NCI-H2081 (cell line): ENCODE measurements at places on chromosomes 16 and 17.

- DNase-seq = no peak
These were observed 138.8 kb upstream of the CRHR1 start for GRCh38 chr17:45645330-45645729.

- no peak for DNase-seq
These were observed 195.0 kb downstream of the FTO start for GRCh38 chr16:53898993-53899392.

DNA sequence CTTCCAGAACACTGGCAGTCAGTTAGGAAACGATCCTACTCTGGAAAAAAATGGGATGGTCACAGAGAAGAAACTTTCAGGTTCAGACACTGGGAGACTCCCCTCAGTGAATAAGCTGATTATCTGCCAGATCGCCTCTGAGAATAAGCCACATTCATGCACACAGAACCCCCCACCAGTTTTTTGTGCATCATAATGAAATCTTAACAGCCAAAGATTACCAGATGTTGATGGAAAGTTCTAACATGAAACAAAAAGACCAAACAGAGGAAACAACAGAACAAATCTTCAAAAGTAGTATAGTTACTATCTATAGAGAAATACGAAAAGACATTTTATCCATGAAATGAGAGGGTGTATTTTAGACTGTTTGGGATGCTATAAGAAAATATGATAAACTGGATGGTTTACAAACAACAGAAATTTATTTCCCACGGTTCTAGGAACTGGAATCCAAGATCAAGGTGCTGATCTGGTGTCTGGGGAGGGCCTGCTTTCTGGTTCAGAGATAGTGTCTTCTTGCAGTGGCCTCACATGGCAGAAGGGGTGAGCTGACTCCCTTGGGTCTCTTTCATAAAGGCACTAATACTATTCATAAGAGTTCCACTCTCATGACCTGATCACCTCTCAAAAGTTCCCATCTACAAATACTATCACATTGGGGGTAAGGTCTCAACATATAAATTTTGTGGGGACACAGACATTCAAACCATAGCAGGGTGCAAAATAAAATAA is 8.0 kb upstream of the AMZ2 start:
- no peak for DNase-seq

DNA sequence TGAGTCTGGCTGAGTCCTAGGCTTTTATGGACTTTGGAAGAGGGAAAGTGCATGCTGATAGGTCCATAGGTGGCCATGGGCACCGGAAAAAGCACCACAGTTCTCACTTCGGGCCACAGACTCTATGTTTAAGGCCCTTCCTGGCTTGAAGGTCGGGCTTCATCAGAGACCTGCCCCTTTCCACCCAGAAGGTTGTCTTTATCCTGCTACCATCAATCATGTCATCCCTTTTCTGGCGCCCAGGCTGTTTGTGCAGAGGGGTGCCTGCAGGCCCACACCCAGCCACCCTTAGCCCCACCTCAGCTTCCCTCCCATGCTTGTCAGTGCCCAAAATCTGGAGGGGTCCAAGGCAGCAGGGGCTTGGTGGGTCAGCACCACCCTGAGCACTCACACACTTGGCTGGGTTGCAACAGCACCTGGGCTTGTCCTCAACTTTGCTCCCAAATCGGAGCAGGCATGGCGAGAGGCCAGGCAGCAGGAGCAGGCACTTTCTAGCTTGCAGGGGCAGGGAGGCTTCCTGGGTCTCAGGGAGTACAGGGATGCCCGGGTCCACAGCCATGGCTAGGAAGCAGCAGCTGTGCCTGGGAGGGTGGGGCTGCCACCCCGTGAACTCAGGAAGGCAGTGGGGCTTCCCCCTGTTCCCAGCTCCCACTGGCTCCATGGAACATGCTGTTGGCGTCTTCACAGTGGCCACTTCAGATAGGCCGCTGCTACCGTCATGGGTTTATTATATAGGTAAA is 63.8 kb upstream of the TOM1L1 start:
- DNase-seq = no peak

DNA sequence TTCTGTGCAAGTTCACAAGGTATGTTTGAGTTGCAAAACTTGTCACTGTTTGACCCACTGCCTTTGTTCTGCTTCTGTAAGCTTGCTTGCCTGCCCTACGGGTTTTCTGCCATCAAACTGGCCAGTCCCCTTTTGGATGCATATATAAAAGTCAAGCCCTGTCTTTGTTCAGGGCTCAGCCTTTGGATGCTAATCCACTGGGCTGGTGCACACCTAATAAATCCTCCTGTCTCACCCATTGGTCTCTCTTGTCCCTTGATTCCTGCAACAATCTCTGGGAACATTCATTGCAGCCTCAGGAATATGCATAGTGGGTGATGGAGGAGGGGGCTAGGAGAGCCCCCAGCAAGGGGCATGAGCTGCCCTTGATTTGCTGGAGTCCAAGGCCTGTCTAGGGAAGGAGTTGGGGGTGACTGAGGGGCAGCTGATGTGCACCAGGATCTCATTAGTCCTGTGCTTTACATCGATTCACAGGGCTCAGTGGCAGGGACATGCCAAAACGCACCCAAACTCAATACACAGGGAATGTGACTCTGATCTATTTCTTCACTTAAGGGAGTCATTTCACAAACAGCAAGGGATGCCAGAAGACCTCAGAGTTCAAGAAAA is 225.4 kb upstream of the NLRP1 start:
- DNase-seq = no peak

DNA sequence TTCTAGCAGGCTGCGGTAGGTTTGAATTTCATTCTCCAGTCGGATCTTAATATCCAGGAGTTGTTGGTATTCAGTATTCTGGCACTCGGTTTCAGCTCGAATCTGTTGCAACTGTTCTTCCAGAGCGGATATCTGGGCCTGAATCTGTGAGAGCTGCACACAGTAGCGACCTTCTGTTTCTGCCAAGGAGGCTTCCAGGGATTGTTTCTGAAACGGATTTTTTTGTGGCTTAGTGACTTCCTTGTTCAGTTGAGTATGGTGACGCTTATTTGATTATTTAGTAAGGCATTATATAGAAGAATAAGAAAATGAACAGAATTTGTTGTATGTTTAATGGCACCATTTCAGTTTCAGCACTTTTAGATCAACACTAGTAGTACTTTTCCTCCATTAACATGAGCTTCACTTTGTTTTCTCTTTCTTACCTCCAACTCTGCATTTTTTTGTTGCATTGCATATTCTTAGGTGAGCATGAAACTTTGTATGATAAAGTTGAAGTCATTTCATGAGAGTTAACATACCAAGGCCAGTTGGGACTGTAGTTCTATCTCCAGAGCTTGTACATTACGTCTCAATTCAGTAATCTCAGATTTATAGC is 2.8 kb downstream of the KRT10 start:
- no peak for DNase-seq

DNA sequence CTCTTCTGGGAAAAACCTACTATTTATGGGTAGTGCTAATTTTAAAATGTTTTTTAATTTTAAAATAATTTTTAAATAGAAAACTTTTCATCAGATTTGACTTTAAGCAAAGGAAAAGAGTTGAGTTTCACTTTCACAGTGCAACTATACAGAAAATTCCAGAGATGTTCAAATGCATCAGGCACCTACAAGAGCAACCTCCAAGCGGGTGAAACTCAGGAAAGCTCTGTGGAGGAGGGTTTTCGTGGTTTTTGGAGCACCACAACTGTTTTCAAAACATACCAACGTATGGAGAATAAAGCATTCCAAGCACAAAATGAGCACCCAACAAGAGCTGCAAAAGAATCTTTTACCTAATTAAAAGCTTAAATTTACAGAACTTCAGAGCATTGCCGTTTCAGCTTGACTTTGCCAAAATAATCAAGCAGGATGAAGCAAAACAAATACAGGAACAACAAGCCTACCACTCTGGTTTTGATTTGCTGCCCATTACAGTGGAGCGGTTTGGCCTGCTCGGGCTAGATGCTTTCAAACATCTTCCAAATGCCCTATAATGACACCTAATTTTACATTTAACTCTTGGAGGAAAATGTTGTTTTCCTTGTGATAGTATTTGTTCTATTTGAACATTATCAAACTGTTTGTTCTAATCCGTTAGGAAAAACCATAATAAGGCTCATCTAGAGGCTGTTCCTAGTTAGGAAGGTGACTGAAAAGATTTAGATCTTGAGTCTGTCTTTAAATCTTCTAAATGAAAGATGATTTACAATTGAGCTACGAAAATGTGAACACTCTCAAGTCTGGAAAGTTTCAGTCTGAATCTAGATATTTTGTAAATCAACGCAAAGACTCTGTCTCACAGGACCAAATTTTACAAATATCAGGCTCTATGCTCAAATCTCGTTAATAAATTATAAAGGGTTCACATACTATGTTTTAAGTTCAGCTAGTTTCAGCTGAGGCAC is 34.5 kb downstream of the NACA2 start:
- no peak for DNase-seq

DNA sequence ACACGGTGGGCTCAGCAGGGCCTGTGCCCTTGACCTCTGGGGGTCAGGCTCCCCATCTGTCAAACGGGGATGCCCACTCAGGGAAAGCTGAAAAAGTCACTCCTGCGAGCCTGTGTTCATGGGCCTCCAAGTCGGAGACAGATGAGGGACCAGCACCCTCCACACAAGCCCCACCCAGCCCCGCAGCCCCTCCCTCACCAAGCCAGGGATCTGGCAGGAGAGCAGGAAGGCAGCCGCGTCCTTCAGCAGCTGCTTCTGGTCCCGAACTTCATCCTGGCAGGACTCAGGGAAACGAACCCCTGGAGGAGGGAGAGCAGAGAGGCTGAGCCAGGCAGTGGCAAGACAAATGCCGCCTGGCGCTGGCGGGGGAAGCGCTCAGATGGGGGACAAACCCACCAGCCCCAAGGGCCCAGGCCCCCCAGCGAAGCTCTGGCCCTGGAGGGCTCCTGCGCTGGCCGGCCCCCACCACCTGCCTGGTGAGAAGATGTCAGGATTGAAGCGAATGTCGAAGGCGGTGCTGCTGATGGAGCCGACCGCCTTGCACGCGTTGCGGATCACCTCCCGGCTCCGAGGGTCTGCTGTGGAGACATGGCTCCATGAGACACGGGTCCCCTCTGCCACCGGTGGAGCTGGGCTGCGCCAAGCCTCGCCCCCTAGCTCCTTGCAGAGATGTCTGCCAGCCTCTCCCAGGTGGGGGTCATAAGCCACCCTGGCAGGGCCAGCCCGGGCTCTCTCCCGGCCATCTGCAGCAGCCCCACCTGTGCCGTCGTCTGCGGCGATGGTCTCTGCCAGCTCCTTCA is 15.4 kb downstream of the CLUH start:
- no peak for DNase-seq

DNA sequence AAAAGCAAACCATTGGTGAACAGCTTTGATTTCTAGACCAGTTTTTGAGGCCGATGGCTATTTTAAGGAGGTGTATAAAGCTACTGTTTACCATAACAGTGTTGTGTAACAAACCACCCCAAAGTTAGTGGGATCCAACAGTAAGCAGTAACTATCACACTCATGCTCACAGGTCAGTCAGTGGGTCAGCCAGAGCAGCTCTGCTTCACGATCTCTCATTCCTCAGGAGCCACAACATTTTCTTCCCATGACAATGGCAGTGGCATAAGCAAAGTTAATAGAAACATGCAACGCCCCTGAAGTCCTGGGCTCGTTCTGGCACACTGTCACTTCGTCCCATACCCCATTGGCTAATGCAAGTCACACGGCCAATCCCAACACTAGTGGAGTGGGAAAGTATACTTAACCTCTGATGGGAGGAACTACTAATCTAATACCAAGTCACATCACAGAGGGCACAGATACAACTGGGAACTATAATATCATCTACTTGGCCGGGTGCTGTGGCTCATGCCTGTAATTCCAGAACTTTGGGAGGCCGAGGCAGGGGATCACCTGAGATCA is 28.0 kb upstream of the B4GALNT2 start:
- no peak for DNase-seq

DNA sequence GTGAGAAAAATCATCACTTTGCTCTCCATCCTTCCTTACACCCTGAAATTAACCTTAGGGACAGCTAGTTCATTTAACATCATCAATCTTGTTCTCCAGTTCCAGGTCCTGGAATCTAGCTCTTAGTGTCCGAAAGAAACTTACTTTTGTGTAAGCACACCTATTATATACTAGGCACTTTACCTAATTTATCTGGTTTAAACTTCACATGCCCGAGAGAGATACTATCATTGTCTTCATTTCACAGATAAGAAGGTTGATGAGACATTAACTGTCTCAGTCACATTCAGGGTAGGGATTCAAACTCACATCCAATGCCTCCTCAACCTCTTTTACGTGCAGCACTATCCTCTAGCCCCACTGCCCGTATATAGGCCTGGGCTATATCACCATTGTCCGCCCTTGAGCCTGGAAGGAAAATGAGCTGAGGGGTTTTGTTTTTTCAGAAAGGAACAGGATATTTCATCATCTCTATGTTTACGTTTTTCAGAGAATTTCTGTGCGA is 501 bp upstream of the AP2B1 start:
- DNase-seq = no peak

GRCh38 chr17:7217113-7217987 is 2.3 kb downstream of the DLG4 start:
- DNase-seq = peak; percentile 11

DNA sequence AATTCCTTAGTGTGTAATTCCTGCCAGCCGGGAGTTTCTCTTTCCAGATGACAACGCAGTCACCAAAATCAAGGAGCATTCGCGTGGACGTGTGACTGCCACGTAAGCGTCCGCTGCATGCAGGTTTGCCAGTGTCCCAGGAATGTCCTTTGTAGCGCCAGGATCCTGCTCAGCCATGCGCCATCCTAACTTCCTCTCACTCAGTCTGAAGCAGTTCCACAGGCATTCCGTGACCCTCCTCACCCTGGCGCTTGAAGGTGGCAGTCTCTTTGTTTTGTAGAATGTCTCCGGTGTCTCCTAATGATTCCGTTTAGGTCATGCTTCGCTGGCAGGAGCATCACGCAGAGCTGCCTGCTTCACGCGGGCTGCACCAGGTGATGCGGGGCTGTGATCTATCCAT is 88.6 kb downstream of the RPTOR start:
- no peak for DNase-seq

- no peak for DNase-seq
These were observed 4.5 kb upstream of the CASC3 start for GRCh38 chr17:40135817-40136216.

- no peak for DNase-seq
These were observed 98.4 kb upstream of the DNAH9 start for GRCh38 chr17:11499881-11500280.

DNA sequence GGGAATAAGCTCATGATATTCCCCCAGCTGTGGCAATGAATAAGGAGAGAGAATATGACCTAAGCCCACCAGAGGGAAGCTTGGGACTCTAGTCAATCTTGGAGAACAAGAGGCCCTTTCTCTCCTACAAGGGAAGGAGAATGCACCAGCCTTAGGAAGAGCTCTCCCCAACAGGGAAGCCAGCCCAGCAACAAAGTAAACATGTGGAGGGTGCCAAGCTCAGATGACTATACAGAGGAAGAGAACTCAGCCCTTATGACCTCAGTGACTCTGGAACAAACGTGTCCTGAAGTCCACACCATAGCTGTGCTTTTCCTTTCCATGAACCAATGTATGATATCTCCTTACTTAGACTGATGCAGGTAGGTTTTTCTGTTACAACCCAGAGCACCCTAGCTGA is 219.7 kb downstream of the GSG1L start:
- DNase-seq = no peak

- no peak for DNase-seq
These were observed 2.4 kb upstream of the RIPOR1 start for GRCh38 chr16:67526149-67526791.

- DNase-seq = no peak
These were observed 443.6 kb downstream of the WWOX start for GRCh38 chr16:78543023-78543422.

- DNase-seq = no peak
These were observed 1.3 kb downstream of the CAVIN1 start for GRCh38 chr17:42421507-42422338.

- DNase-seq = no peak
These were observed 7.5 kb upstream of the EDC4 start for GRCh38 chr16:67865318-67865717.
